Stimulated activated CD4-positive, alpha-beta T cell treated with anti-CD3 and anti-CD28 coated beads, Interleukin-1b, Interleukin-23, amount 100 ng/mL, for 1 hour (primary cell): ENCODE measurements at places on chromosomes 5 and 9.

- no peak for DNase-seq
Observed at GRCh38 chr5:151670953-151671636, 15.6 kb downstream of the SPARC start.

GRCh38 chr9:30937106-30937505 lies 1447.3 kb upstream of the ACO1 start:
- no peak for DNase-seq

DNA sequence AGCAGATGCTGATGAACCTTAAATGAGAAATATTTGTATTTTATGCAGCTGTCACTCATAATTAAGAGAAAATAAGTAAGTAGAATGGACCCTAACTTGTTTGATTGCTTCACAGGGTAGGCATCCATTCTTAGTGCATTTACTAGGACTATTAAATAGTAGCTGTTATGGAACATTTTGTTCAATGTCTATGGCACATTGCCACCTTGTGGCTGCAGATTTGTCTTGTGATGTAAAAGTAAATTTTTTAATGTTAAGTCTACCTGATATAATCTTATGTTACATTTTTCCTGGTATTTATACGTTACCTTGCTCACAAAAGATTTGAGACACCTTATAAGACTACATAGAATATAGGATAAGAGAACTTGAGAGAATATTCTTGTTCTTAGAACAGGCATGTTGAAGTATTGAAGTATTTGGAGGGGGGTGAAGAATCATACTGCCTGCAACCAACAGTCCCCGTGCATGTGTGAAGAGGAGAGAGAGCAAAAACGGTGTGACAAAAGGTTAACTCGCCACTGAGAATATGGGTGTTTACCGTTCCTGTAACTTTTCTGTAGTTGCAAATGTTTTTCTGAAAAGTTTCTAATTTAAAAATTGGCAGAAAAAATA lies 161.1 kb downstream of the MAST4 start:
- no peak for DNase-seq

- DNase-seq, result no peak
Observed at GRCh38 chr5:169757016-169757415, 119.9 kb downstream of the DOCK2 start.

GRCh38 chr5:160188141-160189015 lies 40.9 kb upstream of the FABP6 start:
- no peak for DNase-seq

DNA sequence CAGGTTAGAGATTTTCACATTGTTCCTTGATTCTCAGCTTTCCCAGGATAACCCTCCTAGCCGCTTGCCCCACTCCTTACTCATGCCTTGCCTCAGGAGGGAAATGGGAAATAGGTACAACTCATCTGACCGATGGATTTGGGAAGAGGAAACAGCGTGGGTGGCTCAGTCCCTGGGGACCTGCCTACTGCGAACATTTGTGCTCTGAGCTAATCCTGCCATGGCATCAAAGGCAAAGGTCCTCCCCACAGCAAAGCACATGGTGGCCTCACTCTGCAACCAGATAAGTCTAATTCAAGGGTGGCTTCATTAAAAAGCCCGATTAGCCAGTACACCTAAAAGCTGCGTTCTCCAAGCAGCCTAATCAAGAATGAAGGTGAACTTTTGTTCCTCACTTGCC lies 82.4 kb upstream of the ADRA1B start:
- no peak for DNase-seq

DNA sequence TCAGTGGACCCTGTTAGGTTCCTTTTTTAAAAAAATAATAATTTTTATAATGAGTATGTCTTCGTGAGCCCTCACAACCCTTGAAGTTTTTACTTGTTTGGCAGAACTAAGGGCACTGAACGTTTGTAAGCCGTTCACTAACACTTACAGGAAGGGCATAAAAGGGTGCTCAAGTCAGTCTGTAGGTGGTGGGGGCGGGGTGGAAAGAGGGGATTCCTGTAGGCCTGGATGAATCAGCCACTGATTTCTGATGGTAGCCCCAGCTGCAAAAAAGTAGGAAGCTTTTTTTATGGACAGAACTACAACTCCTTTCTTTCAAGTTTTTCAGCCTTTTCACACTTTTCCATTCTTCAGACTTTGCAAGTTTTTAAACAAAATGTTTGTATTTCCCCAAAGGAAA lies 35.8 kb downstream of the PIK3R1 start:
- DNase-seq, result peak; percentile 65

GRCh38 chr5:174798551-174798951 lies 74.2 kb downstream of the MSX2 start:
- no peak for DNase-seq

GRCh38 chr5:75356719-75357118 lies 19.7 kb downstream of the HMGCR start:
- no peak for DNase-seq

- no peak for DNase-seq
Observed at GRCh38 chr5:92637247-92637646, 943.8 kb downstream of the NR2F1-AS1 start.

DNA sequence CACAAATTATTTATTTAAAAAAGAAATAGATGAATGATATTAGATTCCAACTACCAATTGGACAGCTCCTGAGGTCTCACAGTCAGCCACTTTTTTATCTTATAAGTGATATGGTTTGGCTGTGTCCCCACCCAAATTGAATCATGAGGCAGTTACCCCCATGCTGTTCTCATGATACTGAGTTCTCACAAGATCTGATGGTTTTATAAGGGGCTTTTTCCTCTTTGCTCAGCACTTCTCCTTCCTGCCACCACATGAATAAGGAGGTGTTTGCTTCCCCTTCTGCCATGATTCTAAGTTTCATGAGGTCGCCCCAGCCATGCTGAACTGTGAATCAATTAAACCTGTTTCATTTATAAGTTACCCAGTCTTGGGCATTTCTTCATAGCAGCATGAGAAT lies 12.9 kb downstream of the NLN start:
- no peak for DNase-seq

GRCh38 chr9:123322273-123323195 lies 33.5 kb upstream of the CRB2 start:
- peak; percentile 46 for DNase-seq

DNA sequence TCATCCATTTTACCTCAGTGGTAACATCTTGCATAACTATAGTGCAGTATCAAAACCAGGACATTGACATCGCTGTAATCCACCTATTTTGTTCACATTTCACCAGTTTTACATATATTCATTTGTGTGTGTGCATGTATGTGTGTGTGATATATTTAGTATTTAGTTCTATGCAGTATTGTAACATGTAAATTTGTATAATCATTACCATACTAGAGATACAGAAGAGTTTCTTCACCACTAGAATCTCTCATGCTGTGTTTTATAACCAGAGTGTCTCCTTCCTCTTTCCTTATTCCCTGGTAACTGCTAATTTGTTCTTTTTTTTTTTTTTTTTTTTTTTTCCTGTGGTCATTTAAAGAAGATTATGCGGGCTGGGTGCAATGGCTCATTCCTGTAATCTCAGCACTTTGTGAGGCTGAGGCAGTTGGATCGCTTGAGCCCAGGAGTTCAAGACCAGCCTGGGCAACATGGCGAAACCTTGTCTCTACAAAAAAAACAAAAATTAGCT lies 11.0 kb downstream of the RASA1 start:
- DNase-seq, result no peak

DNA sequence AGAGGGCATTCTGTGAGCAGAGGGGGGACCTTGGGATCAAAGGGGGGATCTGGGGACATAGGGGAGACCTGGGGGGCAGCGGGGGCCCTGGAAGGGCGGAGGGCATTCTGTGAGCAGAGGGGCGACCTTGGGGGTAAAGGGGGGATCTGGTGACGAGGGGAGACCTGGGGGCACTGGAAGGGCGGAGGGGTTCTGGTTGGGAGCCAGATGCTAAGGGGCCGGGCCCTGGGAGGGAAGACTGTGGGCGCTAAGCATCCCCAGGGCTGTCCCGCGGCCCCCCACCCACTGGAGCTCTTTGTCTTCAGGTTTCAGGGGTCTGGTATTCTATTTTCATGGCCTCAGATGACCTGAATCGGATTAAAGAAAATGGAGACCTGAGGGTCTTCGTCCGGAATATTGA lies 748 bp downstream of the LCN9 start:
- DNase-seq, result no peak

DNA sequence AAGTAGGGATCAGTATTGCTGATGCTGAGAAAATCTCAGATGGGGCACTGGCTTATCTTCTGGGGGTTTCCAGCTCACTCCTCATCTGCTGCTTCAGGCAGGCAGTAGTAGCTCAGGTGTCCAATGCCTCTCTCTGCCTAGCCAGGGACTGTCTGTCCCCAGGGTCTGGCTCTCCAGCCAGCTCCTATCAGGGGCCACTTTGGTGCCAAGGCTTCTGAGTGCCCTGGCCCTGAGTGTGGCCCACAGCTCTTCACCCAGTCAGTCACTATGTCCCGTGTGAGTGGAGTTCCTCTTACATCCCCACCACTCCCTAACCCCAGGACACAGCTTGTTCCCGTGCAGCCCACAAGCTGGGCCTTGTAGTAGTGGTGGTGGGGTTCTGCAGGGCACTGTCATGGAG lies 251.5 kb downstream of the HSPA4 start:
- DNase-seq, result no peak

DNA sequence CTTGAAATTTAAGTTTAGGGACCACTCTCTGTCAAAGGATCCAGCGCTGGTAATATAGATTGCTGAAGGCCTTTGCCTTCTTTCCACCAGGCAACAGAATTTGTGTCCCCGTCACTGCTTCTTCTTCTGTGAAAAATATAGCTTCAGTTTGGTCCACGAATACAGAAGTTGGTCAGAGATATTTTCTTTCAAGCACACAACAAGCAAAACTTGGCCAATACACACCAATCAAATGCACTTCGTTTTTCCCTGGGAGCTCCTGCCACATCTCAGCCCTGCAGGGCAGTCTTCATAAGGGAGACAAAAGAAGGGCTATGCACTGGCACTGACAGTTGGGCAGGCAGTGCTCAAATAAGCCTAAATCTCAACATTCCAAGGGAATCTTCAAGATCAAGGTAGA lies 22.9 kb downstream of the HAVCR2 start:
- no peak for DNase-seq

GRCh38 chr9:8857068-8857925 lies 1057.7 kb upstream of the DMAC1 start:
- no peak for DNase-seq

DNA sequence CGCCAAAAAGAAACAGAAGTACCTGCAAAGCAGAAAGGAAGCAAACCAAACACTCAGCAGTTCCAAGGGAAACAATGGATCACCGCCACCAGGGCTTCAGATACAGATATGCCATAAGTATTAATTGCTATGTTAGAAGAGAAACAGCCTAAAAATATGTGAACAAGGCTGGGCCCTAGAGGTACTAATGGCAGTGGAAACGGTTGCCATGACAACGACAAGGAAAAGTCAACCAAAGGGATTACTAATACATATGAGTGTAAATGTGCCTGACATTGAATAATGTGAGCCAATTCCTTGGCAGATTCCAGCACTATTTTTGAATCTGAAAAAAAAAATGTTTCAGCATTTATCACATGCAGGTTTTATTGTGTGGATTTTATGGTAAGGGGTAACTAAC lies 75.0 kb downstream of the CAVIN4 start:
- no peak for DNase-seq

- no peak for DNase-seq
Observed at GRCh38 chr5:65861830-65862241, 64.5 kb upstream of the ERBIN start.

- DNase-seq, result no peak
Observed at GRCh38 chr9:20209391-20210340, 412.6 kb downstream of the MLLT3 start.

DNA sequence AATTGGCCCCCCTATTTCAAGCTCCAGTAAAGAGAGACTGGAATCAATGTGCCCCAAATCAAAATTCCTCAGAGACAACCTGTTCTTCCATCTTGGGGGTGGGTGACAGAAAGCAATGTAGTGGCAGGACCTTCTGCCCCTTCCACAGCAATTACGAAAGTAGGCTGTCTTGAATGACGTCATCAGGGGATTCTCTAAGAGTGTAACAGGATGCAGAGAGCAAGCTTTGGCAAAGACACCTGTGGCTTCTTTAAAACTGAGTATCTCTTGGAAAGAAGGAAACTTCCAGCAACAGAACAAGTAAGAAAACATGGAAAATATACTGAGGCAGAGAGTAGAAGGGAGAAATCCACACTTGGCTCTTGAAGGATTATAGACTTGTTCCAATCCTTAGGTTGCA lies 247.6 kb upstream of the PDE4D start:
- DNase-seq, result no peak

DNA sequence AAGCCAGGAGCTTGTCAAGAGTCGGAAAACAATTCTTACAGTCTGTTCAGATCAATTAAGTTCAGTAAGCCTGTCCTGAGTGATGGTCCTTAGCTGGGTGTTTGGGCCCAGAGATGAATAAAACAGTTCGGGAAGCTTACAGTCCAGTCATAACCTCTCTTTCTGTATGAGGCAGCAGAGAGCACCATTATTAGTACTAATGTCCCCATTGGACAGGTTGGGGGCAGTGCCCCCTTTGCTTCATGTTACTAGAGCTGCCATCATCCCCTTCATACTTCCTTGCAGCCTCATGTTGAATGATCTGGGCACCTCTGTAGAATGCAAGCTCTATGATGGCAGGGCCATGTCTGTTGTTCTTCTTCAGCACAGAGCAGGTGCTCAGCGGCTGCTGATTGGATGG lies 9.8 kb downstream of the DOCK2 start:
- no peak for DNase-seq

GRCh38 chr9:5446451-5447236 lies 3.7 kb upstream of the CD274 start:
- no peak for DNase-seq

DNA sequence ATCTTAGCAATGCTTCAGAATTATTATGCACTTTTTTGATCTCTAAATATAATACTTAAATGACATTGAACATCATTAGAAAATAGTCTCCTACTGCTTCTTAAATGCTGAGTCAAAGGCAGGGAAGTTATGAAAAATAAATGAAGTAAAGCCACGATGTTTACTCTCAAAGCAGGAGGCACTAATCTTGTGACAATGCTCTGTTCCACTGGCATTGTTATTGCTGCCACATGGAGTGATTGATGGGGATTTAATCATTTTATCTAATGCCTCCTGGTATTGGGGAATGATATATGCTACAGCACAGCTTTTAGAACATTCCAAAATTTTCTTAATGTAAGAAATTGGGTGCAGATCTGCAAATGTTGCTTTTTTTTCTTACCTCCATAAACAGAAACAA lies 1655.4 kb upstream of the NUDT12 start:
- no peak for DNase-seq

DNA sequence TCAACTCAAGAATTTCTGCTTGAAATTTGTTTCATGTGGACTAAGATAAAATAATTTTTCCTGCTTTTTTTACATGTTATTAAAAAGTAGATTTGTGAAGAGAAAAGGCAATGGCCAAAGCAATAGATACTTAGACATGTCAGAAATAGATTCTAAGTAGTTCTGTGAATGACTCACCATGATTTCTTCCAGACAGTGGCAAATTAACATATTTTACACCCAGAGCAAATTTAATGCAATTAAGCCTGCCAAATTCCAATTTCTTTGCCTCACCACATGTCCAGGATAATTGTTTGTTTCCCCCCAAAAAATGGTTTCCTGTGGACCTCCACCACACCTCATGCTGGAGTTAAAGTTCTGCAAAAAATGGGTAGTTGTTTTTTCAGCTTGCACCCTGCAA lies 651.4 kb downstream of the CETN3 start:
- DNase-seq, result no peak

- DNase-seq, result no peak
Observed at GRCh38 chr9:132287256-132287760, 67.5 kb downstream of the SETX start.
